Urinary bladder (tissue), 4 donors: ENCODE measurements at places on chromosomes 4 and X. TPM values are rescaled to one million over a fixed set of nuclear protein-coding genes. Genes with fewer than 3 reads are reported as not detected.

Gene CLDN2
- total RNA-seq, result not detected

Gene GRPR
- total RNA-seq, result 1.1 TPM

GRCh38 chr4:155950461-155950860, 3.2 kb downstream of the CTSO start:
- no peak for DNase-seq

- DNase-seq, result no peak
Observed at GRCh38 chr4:79296768-79297428, 29.0 kb downstream of the NAA11 start.

Gene WDR17
- total RNA-seq, result 7.1 TPM

Gene IQCM
- not detected for total RNA-seq

GRCh38 chr4:55303760-55304165, 42.3 kb upstream of the SRD5A3 start:
- no peak for DNase-seq

DNA sequence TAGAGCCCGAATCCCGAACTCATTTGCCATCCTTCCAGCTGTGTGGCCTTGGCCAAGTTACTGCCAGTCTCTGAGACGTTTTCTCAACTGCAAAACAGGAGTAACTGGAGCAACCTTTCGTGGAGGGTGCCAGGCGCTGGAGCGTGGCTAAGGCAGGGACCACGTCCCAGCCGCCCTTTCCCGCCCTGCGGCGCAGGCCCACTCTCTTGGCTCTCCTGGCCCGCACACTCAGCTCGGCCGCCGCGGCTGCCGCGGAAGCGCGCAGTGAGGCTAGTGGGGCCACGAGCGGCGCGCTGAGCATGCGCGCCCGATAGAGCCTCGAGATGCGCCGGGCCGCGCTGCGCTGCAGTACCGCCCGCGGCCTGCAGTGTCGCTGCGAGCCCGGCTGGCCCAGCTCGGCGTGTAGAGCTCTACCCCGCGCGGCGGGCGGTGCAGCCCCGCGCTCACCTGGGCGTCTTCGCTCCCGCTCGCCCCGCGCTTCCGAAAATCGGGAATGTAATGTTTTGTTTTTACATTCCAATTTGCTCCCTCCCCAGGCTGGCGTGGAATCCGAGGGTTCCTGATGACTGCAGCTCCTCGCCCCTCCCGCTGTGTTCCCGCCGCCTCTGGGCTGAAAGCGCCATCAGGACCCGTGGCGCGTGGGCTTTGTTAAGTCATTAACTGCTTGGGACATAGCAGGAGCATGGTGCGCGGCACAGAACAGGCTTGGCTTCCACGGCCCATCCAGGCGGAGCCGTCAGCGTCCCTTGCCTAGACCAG, 4.0 kb upstream of the ZNF518B start:
- no peak for DNase-seq

DNA sequence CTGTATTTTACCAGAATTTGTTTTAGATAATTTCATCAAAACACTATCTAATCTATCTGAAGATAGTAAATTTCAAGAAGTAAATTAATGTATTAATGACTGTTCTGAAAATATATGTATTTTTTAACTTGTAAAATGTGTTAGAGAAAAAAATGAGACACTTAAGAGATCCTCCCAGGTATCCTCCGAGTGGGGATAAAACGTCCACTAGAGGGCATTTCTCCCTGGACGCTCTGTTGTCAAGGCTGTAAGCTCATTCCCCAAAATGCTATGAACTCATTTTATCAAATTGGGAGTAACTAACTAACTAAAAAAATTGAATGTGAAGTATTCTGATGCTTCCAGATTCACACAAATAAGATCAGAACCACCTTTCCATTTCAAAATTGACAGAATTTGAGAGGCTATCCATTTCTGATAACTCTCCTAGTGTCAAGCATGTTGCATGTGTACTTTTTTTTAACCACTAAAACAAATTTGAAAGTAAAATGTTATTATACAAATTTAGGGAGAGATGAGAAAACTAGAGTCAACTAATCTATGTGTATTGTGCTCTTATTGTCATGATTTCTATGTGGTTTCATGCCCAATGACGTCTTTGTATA, 337.3 kb upstream of the HS3ST1 start:
- no peak for DNase-seq

DNA sequence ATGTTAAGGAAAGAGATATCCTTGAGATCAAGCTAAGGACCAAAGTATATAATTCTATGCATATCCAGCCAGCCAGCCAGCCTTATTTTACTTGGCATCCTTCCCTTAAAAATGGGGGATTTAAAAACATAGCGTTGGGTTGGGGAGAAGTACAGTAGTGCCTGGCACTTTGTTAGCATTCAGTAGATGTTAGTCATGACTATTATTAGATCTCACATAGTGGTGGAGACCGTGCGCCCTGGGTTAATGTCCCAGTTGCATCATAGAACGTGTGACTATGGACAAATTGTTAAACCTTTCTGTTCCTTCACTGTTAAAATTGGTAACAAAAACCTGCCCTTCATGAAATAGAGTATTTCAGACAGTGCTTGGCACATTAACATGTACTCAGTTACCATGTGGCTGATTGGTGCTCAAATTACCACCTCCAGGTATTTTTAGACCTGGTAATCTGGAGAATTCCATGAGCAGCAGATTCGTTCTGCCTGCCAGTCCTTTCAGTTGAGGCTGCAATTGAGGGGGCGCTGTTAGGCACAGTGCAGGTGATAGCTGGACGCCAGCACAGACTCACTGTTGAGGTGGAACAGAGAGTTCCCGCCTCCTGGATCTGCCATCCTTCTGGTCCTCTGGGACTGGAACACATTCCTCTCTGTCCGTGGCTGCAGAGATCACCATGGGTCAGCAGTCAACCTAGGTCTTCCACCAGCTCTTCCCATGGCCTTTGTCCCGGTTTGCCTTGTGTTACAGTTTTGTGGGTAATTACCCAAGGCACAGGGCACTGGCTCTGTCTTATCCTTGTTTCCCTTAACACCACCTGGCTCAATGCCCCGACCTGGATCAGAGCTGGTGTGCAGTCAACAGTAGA, 31.7 kb downstream of the RBBP7 start:
- no peak for DNase-seq

GRCh38 chr4:183181081-183181480, 82.0 kb downstream of the WWC2 start:
- no peak for DNase-seq

Gene SORBS2
- 83.4 TPM for total RNA-seq

Gene SH3TC1
- total RNA-seq, result 20.5 TPM

Gene BCLAF3
- total RNA-seq, result 25.6 TPM

DNA sequence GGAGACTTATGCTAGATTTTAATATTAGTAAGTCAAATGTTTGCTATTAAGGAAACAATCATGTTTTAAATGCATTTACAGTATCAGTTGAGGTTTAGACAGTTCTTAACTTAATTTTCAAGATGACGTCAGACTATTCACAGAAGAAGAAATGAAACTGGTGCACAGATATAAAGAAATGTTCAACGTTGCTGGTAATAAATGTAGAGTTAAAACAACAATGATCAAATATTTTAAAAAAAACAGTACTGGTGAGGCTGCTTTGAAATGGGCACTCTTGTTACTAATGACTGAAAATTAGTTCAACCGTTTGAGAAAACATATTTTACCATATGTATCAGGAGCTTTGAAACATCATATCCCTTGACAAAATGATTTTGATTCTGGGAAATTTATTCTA, 44.2 kb downstream of the ABHD18 start:
- no peak for DNase-seq

Gene VCX3B
- not detected for total RNA-seq

DNA sequence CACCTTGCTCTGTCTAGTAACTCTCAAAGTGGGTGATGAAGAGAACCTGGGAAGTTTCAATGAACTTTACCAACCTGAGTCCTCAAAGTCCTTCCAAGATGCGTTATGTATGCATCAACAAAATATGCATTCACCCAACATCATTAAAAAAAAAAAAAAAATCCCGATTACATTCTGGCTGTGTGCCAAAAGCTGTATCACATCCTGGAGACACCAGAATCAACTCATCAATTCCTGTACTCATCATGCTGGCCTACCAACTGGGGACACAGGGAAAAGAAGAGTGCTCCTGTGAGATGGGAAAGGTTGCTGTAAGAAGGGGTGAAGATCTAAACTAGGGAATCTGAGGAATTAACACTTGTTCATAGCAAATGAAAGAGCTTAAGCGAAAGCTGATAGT, 16.5 kb downstream of the UNC5C start:
- DNase-seq, result no peak

DNA sequence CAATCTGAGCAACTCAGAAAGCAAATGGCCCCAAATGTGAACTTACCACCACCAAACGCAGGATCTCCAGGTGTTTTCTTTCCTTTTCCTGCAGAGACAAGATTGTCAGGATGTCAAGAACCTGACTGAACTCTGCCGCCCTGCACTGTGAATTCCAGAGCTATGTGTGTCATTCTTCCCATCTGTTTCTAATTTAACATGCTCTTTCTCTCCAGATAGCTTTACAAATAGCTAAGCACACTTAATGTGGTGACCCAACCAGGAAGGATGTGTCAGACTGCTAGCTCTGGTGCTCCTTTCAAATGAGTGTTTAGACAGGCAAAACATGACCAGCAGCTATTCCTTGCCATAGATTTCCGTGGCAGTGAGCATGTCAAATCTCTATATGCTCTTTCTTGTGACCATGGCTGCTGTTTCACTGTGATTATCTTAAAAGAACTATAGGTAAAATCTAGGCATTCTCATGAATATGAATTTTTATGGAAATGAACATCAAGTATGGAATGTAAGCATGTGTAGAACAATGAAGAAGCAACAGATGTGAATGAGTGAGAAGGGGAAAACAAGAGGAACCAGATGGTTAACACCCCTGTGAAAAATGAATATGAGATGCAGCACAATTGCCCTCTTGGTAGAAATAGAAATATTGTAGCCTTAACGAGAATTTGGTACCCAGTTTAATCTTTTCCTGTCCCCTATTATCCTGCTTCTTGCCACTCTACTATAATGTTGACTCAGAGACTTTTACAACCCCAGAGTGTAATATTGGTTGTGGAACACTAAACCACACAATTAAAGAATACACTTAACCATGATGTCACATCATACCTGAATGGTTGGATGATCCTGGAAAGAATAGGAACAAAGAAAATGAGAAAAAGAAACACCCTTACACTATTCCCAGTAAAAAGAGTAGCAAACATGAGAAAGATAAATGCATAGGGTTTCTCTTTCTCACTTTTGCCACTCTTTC, 247.8 kb upstream of the DKK2 start:
- no peak for DNase-seq

DNA sequence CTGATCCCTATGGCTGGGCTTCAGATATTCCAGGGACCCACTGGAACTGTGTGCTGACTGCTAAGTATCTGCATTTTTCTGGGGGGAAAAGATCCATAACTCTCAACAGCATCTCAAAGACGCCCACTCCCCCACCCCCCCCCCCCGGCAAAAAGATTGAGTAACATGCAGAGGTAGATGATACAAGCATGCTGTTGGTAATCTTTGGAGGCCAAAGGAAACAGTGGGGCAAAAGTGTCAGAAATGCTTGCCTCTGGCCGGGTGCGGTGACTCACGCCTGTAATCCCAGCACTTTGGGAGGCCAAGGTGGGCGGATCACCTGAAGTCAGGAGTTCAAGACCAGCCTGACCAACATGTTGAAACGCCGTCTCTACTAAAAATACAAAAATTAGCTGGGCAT, 12.2 kb downstream of the XPNPEP2 start:
- no peak for DNase-seq

- DNase-seq, result no peak
Observed at GRCh38 chr4:120053911-120054310, 12.7 kb downstream of the MAD2L1 start.

GRCh38 chr4:56224641-56225040, 162.7 kb downstream of the AASDH start:
- no peak for DNase-seq

DNA sequence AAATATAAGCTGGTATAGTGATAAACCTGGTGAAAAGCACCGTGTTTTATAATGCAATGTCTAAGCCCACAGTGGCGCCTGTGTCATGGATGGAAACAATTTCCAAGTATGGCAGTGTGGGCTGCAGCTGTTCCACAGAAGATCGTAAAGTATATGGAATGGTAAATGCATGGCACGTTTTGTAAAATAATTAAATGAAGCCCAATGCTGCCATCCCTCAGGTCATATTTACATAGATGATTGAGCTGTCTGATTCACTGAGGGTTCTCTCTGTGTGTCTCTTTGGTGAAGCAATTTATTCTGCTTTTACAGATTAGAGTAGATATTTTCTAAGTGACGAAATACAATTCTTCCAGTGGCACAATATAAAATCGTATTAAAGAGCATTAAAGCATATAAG, 164.8 kb downstream of the ASMT start:
- DNase-seq, result no peak

DNA sequence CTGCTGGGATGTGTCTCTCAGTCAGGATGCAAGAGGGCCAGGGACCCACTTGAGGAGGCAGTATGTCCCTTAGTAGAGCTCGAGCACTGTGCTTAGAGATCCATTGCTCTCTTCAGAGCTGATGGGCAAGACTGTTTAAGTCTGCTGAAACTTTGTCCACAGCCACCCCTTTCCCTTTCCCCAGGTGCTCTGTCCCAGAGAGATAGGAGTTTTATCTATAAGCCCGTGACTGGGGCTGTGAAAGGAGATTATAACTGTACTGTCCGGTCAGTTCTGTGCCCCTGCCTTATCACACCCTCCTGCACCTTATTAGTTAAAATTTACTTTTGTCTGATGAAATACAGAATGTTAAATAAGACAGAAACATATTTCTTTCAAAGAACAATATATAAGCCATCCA, 378.4 kb downstream of the PABPC4L start:
- DNase-seq, result no peak

DNA sequence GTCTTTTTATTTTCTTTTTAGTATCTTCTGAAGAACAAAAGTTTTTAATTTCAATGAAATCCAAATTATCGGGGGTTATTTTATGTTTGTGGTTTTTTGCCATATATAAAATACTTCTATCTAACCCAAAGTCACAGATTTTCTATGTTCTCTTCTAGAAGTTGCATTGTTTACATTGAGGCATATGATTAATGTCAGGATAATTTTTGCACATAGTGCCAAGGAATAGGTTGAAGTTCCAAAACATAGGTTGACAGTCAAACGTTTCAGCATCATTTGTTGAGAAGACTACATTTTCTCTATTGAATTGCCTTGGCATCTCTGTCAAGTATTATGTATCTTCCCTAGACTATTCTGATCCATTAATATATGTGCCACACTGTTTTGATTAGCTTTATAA, 64.5 kb downstream of the ANKRD17 start:
- DNase-seq, result no peak

Gene STOX2
- 35.7 TPM for total RNA-seq

GRCh38 chr4:167397586-167397985, 163.3 kb upstream of the SPOCK3 start:
- no peak for DNase-seq

- peak; percentile 76 for DNase-seq
Observed at GRCh38 chrX:48475774-48476577, at the start of gene FTSJ1. Gene FTSJ1 (plus strand): TSS chrX:48476199. CDS start chrX:48478048, 1,849 bp downstream.

- no peak for DNase-seq
Observed at GRCh38 chr4:6257247-6258025, 12.2 kb upstream of the WFS1 start.

- DNase-seq, result no peak
Observed at GRCh38 chr4:168374772-168375523, 56.4 kb upstream of the DDX60 start.
